Muscle of leg (tissue), 16 donors: ENCODE measurements at places on chromosomes 13 and 19. TPM values are rescaled to one million over a fixed set of nuclear protein-coding genes. Genes with fewer than 3 reads are reported as not detected.
A peak's percentile ranks its signal among the peaks of the same experiment; 100 is the strongest.

GRCh38 chr13:52744842-52745375 lies 5.3 kb upstream of the CNMD start:
- DNase-seq, result peak; percentile 54

- no peak for DNase-seq
Measured at GRCh38 chr19:50780753-50781435, 9.3 kb upstream of the ACP4 start.

DNA sequence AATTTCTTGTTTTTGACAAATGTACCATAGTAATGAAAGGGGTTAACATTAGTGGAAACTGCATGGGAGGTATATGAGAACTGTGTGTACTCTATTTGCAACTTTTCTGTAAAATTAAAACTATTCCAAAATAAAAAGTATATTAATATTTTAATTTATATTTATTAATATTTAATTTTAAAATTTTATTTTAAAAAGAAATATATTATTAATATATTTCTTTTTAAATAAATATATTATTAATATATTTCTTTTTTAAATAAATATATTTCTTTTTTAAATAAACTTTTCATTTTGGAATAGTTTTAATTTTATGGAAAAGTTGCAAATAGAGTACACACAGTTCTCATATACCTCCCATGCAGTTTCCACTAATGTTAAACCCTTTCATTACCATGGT lies 101.1 kb upstream of the SLC7A1 start:
- no peak for DNase-seq

- peak; percentile 62 for DNase-seq
Measured at GRCh38 chr19:18091217-18091608, 4.5 kb upstream of the IL12RB1 start.

DNA sequence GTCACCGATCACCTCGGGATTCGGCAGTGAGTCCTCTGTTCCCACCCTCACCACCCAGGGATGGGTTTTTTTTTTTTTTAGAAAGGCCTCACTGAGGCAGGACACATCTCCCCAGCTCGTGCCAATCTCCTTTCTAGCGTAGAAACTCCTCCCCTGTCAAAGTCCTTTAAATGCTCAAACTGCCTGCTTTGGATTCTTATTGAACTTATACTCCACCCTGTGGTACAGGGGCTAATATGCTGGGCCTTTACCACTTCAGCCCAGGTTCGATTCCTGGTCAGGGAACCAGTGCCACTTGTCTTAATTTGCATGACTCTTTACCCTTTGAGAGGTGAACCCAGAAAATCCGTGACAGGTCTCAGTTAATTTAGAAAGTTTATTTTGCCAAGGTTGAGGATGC lies 8.3 kb upstream of the ZNF14 start:
- DNase-seq, result no peak

DNA sequence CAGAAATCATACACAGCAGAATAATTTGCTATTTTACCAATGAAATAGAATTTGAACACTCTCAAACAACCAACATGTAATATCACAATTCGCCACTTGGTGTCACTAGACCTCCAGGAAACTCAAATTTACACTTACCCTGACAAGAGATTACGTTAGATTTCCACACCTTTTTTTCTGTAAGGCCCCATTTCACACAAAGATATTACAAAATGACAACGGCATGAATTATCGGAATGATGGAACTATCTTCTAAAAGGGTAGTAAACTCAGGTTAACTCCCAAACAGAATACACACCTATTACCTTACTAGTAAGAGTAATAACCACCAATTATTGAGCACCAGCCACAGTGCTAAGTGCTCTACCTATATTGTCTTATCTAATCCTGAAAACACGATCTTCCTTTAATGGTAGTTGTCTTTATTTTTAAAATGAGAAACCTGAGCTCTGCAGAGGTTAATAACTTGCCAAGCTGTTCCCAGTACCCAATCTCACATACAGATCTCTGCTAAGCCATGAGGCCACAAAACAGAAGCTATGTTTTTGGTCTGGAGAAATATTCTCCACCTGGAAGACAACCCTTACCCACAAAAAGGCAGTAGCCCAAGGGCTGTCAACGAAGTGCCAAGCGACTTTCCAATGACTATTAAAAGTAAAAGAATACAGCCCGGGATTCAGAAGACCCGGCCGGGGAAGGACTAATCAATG lies 152.4 kb downstream of the DCLK1 start:
- DNase-seq, result peak; percentile 92

ADM5 gene
- total RNA-seq, result 0.89 TPM

GRCh38 chr19:47176071-47176626 lies 45.5 kb downstream of the SAE1 start:
- DNase-seq, result peak; percentile 42

LRRC8E gene
- total RNA-seq, result 0.13 TPM

DNA sequence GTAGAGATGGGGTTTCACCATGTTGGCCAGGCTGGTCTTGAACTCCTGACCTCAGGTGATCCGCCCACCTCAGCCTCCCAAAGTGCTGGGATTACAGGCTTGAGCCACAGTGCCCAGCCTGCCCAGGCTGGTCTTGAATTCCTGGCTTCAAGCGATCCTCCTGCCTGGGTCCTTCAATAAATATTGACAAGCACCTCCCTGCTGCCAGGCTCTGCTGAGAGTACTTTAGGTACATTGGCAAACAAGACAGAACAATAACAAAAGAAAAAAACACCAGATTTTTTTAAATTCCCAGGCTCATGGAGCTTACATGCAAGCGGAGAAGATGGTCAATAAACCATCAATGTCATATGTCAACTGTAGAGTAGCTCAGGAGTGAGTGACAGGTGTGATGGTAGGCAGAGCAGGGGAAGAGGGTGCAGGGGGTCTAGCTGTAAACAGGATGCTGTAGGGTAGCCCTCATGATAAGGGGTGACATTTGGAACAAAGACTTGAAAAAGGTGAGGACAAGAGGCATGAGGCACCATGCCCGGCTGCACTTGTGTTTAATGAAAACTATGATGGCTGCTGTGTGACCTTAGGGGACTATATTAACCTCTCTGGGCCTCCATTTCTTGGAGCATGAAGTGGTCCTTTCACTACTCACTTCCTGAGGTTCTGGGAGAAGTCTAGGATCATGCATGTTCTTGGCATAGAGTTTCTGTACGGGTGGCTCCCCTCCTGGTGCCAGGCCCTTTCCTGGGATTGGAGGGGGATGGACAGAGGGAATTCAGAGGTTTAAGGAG lies 19.6 kb downstream of the SULT2B1 start:
- no peak for DNase-seq

ERICH4 gene
- total RNA-seq, result not detected

DNA sequence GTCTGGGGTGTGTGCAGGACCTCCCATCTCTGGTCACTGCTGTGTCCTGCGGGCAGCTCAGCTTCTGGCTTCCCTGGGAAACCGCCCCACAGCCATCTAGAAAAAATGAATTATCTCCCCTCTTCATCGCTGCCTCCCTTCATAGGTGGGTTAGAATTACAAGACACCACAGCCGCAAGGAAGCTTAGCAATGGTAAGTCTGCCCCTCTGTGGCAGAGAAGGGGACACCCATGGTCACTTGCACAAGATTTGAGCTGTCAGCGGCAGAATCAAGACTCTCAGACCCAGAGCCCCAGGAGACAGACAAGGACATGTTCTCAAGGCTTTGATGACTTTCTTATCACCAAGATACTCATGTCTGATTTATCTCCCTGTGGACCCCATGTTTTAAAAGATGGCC lies 110.8 kb upstream of the PABPC3 start:
- no peak for DNase-seq
